Activated CD8-positive, alpha-beta T cell treated with anti-CD3 and anti-CD28 coated beads for 36 hours (primary cell): ENCODE measurements at places on chromosomes 1 and 21. TPM values are rescaled to one million over a fixed set of nuclear protein-coding genes. Genes with fewer than 3 reads are reported as not detected.

The KDF1 gene
- 0.18 TPM for total RNA-seq

The LAPTM5 gene
- total RNA-seq = 229 TPM

The TRAF3IP3 gene
- total RNA-seq = 194 TPM

The AQP10 gene
- not detected for total RNA-seq

The ENTREP3 gene
- total RNA-seq = 42.2 TPM

The LAD1 gene
- total RNA-seq = not detected

The SERPINC1 gene
- not detected for total RNA-seq

The DCST2 gene
- total RNA-seq = 0.20 TPM

The OR2T33 gene
- not detected for total RNA-seq

The DNAJC6 gene
- total RNA-seq = 2.2 TPM

The TPTE gene
- total RNA-seq = not detected

The FDPS gene
- 293 TPM for total RNA-seq

The HUNK gene
- 0.20 TPM for total RNA-seq

The BSND gene
- not detected for total RNA-seq

The MACF1 gene
- total RNA-seq = 201 TPM

The SPRR2E gene
- not detected for total RNA-seq

The PPIH gene
- total RNA-seq = 105 TPM

The LAMC2 gene
- not detected for total RNA-seq

The SNAPIN gene
- 25.7 TPM for total RNA-seq

The SMIM1 gene
- total RNA-seq = 2.2 TPM

The FALEC gene
- not detected for total RNA-seq

The MRPS14 gene
- 42.1 TPM for total RNA-seq

The HPDL gene
- total RNA-seq = 37.5 TPM

The SLFNL1 gene
- 0.25 TPM for total RNA-seq

The POU3F1 gene
- 0.16 TPM for total RNA-seq

The NR1I3 gene
- total RNA-seq = not detected

The MFAP2 gene
- total RNA-seq = not detected

The GIPC2 gene
- 0.41 TPM for total RNA-seq

The CHRM3 gene
- not detected for total RNA-seq

The CRYBG2 gene
- total RNA-seq = 4.5 TPM

The SEC16B gene
- not detected for total RNA-seq

The LRRC38 gene
- not detected for total RNA-seq

The KRTAP19-6 gene
- not detected for total RNA-seq

The KIF2C gene
- 92.6 TPM for total RNA-seq

The BRDT gene
- not detected for total RNA-seq

The SDC3 gene
- 0.04 TPM for total RNA-seq

The HEYL gene
- 0.07 TPM for total RNA-seq

The CD2 gene
- 220 TPM for total RNA-seq

The RBM11 gene
- 2.3 TPM for total RNA-seq

The PSRC1 gene
- total RNA-seq = 14.0 TPM

The TMEM200B gene
- 1.1 TPM for total RNA-seq

The CFHR4 gene
- not detected for total RNA-seq

The AMY1C gene
- total RNA-seq = not detected

The NSUN4 gene
- 29.3 TPM for total RNA-seq

The KCND3 gene
- not detected for total RNA-seq

The PIK3CD gene
- total RNA-seq = 158 TPM

The NR5A2 gene
- total RNA-seq = not detected

The USF1 gene
- 50.0 TPM for total RNA-seq

The MAEL gene
- 0.29 TPM for total RNA-seq

The BPNT1 gene
- 19.6 TPM for total RNA-seq

The LAMTOR5 gene
- 154 TPM for total RNA-seq

The FCAMR gene
- not detected for total RNA-seq

The SGIP1 gene
- total RNA-seq = not detected

The OR2T29 gene
- not detected for total RNA-seq
